Stimulated activated CD4-positive, alpha-beta T cell treated with anti-CD3 and anti-CD28 coated beads, Interleukin-1b, Interleukin-23, amount 100 ng/mL, for 1 hour (primary cell): ENCODE measurements at places on chromosomes 12 and 14.

- DNase-seq, result no peak
These were observed 1.5 kb upstream of the VAMP1 start for GRCh38 chr12:6471989-6472360.

GRCh38 chr12:131258398-131258797 lies 304.7 kb downstream of the ADGRD1 start:
- no peak for DNase-seq

DNA sequence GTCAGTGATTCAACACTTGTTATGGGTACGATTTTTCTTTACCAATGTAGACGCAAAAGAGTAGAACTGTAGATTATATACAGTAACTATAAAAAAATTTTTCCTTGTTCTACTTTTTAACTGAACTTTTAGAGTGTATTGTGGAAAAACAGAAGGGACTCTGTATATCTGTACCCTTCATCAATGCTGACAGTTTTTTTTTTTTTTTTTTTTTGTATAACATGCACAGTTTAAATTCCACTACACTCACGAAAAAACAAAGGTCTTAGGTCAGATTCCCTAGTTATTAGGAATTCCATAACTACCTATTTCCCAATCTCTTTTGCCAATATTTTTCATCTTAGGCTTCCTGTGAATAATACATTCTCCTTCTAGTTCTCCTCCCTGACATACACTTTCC lies 6.4 kb downstream of the DDHD1 start:
- DNase-seq, result no peak

DNA sequence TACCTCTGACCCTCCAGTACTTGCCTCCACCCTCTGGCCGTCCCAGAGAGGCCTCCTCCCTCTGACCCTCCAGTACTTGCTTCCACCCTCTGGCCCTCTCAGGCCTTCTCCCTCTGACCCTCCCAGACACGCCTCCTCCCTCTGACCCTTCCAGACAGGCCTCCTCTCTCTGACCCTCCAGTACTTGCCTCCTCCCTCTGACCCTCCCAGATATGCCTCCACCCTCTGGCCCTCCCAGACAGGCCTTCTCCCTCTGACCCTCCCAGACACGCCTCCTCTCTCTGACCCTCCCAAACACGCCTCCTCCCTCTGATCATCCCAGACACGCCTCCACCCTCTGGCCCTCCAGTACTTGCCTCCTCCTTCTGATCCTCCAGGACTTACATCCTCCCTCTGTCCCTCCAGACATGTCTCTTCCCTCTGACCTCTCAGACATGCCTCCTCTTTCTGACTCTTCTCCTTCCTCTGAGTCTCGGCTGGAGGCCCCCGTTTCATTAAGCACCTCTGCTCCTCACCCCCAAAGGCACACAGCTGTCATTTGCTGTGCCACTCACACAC lies 71.9 kb downstream of the PHETA1 start:
- DNase-seq, result no peak

- DNase-seq, result no peak
These were observed 248.6 kb downstream of the BTG1 start for GRCh38 chr12:91897025-91897515.

GRCh38 chr12:10072131-10072530 lies 26.7 kb downstream of the CLEC1A start:
- DNase-seq, result no peak

GRCh38 chr14:58941629-58942028 lies 246.8 kb upstream of the DAAM1 start:
- no peak for DNase-seq
